Central memory CD4-positive, alpha-beta T cell (primary cell): ENCODE measurements at places on chromosomes 3 and 15.

DNA sequence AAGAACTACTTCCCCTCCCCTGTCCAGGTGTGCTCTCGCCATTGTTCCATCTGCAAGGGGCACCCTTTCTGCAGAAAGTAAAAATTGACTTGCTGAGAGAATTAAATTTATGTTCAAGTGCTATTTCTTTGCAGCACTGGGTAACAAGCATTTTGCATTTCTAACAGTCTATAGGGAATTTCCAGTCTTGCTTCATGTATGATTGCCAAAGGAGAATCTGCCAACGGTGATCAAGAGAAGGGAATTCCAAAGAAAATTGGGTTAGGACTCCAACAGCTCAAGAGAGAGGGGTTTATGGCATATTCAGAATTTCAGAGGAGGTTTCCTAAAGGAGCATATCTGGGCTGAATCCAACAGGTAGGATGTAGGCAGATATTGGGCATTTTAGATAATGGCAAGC, 136.7 kb upstream of the WNT5A start:
- no peak for DNase-seq

DNA sequence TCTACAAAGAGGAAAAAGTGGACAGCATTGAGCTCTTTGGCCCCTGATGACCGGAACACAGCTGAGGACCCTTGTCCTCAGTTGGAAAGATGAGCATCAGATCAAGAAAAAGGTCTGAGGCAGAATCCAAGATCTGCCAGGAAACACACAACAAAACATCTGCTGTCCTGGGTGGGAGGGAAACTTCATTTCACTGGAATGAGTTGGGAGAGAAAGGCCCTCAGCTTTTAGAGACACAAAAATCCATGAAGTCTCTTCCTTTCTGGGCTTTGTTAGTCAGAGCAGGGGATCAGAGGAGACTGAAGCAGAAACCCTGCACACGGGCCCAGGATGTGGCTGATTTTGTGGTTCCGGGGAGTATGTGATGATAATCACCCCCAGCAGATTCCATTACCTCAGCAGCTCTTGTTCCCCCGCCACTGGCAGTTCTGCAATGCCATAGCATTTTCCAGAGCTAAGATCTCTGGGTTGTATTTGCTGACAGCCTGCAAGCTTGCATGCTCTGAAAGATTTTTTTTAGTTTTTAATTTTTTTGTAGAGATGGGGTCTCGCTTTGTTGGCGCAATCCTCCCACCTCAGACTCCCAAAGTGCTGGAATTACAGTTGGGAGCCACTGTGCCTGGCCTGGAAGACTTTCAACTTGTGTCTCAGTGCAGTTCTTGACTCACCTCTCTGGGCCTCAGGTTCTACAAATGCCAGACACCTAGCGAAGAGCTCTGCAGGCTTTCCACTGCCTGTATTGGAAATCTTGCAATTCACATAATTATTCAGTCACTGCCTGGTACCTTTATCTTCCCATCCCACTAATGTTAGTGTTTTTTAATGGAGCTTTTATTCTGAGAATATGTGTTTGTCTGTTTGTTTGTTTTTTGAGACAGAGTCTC, 5.8 kb upstream of the TATDN2 start:
- DNase-seq = peak; percentile 85

DNA sequence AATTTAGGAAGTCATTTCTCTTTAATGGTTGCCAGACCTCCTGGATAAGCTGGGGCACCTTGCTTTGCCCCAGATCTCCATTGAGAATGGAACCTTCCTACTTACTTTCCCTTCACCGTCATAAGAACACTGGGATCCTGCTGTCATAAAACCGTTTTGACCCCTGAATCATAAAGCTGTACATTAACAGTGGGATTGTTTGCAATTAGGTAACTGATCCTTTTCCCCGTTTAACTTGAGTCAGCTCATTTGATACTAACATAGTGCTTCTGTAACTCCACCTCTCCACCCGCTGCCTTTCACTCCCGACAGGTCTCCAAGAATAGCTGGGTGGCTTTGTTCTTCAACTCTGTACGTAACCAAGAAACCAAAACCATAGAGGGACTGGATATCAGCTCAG, 308.2 kb upstream of the WNT5A start:
- no peak for DNase-seq

DNA sequence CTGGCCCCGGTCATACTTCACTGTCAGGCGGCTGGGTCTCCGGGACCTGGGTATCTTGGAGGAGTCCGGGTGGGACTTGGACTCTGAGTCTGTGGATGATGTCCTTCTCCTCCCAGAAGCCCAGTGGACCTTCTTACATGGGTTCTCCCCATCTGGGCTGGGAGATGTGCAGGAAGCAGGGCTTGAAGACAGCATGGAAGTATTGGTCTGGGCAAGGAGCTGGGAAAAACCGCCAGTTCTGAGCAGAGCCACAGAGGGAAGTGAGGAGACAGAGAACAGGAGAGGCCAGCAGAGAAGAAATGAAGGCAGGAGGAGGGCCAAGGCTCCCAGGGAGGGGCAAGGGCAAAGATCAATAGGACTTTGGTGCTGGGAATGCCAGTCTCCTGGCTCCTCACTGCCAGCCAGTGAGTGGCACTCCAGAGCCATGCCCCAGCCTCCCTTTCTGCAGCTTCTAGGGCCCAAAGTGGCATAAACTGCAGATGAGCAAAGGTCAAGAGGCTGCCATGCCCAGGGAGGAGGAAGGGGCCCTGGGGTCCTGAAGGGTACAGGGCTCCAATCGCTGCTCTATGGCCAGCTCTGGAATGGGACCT, at the start of gene PPP1R14D:
PPP1R14D (minus strand) TSS at position 262 of the 590 bp plus-strand sequence; CDS start at position 195, 67 bp downstream.
- no peak for DNase-seq

DNA sequence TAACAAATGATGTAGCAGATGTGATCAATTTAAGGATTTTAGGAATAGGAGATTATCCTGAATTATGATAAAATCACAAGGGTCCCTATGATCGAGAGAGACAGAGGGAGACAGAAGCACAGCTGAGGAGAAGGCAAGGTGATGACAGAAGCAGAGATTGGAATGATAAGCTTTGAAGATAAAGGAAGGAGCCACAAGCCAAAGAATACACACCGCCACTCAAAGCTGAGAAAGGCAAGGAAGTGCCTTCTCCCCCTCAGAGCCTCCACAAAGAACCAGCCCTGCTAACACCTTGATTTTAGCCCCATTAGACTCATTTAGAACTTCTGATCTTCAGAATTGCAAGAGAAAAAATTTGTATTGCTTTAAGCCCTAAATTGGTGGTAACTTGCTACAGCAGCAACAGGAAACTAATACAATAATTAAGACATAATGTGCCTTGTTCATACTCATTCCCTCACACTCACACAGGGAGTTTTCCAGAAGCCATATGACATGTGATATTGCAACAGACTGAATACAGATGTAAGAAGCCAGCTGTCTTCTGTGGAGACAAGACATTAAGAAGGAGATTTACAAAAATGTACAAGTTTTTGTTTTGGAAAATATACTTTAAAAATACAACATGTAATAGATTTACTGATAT, 38.2 kb downstream of the TRANK1 start:
- peak; percentile 44 for DNase-seq

GRCh38 chr3:177652556-177653291, 455.4 kb upstream of the TBL1XR1 start:
- DNase-seq = no peak

GRCh38 chr3:172312001-172312400, 136.3 kb downstream of the GHSR start:
- DNase-seq = no peak

- no peak for DNase-seq
Observed at GRCh38 chr3:195093731-195094130, 177.2 kb downstream of the XXYLT1 start.

- no peak for DNase-seq
Observed at GRCh38 chr3:113088616-113089015, 97.8 kb downstream of the GTPBP8 start.

DNA sequence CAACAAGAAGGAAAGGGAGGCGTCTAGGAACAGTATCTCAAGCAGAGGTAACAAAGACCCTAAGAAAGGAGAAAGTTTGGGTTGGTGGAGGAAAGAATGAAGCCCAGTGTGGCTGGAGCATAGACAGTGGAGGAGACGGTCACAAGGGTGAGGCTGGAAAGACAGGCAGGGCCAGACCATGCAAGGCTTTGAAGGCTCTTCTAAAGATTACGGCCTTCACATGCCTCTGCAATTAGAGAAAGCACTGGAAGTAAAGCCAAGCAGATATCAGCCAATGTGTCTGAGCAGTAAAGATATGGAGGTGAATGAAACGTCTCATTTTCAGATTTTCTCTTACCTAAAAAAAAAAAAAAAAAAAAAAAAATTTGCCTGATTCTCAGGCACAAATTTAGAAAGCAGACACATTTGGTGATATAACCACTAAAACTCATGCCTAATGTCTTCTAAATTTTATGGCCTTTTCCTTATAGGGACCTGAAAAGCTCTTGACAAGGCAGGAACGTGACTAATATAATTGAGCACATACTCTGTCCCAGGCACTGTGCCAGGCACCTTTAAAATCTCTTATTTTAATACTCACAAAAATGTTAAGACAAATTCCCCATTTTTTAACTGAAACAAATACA, 184.1 kb downstream of the MECOM start:
- DNase-seq = no peak

- no peak for DNase-seq
Observed at GRCh38 chr15:74857671-74858368, 14.9 kb upstream of the ULK3 start.

GRCh38 chr3:30526031-30526430, 80.4 kb upstream of the TGFBR2 start:
- DNase-seq = no peak

GRCh38 chr3:58307639-58308215, 1.4 kb downstream of the HTD2 start:
- DNase-seq = peak; percentile 50

GRCh38 chr3:111594205-111594604, 941 bp downstream of the ZBED2 start:
- no peak for DNase-seq

DNA sequence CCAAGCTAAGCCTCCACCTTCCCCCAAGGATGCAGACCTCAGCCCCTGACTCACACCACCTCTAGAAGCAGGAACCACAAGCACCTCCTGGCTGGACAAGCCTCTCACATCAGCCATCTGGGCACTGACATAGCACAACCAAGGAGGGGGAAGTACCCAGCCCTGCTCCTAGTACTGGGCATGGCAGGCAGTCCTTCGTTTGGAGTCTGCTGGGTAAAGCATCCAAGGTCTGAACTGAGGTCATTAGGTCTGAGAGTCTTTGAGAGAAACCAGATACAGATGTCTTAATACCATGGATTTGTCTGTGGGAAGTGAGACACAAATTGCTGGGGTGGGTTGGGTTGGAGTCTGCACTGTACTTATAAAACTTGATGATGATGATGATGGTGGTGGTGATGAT, 61.8 kb downstream of the CCDC33 start:
- DNase-seq = no peak

- no peak for DNase-seq
Observed at GRCh38 chr3:61855211-61855610, 293.8 kb downstream of the PTPRG start.

DNA sequence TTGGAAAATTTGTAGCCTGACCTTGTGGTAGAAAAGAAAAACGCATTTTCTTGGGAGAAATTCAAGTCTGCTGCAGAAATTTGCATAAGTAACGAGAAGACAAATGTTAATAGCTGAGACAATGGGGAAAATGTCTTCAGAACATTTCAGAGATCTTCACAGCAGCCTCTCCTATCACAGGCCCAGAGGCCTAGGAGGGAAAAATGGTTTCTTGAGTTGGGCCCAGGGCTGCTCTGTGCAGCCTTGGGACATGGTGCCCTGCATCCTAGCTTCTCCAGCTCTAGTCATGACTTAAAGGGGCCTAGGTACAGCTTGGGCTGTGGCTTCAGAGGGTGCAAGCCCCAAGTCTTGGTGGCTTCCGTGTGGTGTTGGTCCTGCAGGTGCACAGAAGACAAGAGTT, 104.2 kb downstream of the ZNF621 start:
- no peak for DNase-seq

DNA sequence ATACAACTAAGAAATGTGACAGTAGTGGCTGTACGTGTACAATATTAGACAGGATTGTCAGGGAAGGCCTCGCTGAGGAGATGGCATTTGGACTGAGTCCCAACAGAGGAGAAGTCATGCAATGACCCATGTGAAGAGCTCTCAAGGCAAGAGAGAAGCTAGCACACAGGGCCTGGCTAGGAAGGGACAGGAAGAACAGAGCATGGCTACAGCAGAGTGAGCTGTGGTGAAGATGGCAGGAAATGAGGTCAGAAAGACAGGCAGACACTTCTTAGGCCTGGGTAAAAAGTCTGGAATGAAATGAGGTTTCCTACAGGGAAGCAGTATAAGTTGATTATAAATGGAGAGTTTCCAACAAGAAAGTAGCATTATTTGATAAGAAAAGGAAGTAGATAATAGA, 33.2 kb upstream of the LEKR1 start:
- DNase-seq = no peak

- DNase-seq = no peak
Observed at GRCh38 chr3:128335621-128336296, 130.9 kb downstream of the DNAJB8 start.

DNA sequence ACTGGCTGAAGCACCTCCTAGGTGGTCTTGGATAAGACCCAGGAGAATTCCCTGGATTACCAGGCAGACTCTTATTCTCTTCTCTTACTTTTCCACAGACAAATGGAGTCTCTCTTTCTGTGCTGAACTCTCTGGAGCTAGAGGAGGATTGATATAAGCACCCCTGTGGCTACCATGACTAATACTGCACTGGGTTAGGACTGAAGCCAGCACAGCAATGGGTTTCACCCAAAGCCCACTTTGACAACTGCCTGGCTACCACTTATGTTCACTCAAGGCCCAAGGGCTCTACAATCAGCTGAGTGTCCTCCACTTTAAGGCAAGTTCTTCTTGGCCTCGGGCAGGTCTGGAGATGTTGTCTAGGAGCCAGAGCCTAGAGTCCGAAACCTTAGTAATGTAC, 225.5 kb downstream of the DIPK2A start:
- no peak for DNase-seq

- DNase-seq = no peak
Observed at GRCh38 chr3:188756241-188756640, 415.5 kb upstream of the TPRG1 start.

- DNase-seq = no peak
Observed at GRCh38 chr15:68052431-68052830, 1.7 kb upstream of the PIAS1 start.

DNA sequence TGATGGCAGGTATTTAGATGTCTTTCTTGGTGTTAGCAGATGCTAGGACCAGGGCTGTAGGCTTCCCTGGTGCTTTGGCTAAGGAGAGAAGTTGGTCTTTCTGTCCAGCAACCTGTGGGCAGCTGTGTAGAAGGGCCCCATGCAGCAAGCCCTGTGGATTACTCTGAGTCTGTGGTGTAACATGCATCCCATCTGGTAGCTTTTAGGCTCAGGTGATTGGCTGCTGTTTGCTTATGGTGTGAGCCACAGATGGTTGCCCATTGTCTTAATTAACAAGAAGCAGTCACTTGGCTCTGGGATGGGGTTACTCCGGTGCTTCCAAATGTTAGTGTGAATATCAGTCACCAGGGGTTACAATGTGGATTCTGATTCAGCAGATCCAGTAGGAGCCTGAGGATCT, 368.6 kb upstream of the C2CD4B start:
- DNase-seq = no peak
